ELF-1 (cell line): ENCODE measurements at places on chromosomes 16 and 17.
A peak's percentile ranks its signal among the peaks of the same experiment; 100 is the strongest.

DNA sequence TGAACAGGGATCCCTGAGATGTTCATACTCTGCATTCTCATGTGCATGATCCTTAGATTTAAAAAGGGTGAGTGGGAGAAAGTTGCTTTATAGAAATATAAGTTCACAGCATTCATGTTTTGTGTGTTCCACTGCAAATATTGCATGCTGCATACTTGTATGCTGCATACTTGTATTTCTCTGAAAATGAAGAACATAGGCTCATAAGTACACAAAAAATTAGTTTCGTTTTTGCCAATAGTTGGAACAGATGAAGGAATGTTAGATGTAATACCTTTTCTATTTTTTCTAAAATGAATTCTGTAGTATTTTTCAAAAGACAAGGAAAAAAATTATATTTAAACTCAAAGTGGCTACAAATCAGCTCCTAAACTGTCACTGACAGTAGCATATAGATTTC lies 79.0 kb downstream of the NFAT5 start:
- DNase-seq, result no peak

DNA sequence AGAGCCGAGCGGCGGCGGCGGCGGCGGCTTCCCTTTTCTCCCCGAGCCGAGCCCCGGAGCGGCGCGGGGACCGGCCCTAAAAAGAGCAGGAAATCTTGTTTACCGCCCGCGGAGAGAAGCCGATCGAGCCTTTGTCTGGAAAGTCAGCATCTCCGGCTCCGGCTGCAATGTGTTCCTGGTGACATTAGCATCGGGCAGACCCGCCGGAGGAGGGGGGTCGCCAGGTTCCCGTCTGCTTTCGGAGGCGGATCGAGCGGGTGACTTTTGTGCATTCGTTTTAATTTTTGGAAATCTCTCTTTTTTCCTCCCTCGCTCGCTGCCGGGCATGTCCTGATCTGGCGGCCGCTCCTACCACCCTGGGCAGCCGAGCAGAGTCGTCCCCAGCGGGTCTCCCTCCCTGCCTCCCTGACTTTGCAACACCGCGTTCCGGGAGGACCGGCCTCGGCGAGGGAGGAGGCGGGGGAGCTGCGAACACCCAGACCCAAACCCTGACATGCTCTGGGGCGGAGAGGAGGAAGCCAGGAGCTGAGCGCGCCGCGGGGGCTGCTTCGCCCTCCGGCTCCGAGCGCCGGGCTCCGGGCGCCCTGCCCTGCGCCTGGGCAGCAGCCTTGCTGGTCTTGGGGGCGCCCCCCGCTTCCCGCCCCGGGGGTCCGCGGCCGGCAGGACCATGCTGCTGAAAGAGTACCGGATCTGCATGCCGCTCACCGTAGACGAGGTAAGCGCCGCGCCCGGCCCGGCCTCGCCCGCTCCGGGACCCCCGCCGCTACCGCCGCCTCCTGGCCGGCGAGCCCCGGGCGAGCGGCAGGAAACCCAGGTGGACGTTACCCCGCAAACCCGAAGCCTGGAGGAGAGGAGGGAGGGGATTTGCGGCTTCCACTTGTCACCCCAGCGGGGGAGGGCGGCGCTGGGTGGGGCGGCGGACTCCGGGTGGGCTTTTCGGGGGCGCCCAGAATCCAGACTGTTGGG lies 690 bp downstream of the PITPNC1 start:
- peak; percentile 71 for DNase-seq

DNA sequence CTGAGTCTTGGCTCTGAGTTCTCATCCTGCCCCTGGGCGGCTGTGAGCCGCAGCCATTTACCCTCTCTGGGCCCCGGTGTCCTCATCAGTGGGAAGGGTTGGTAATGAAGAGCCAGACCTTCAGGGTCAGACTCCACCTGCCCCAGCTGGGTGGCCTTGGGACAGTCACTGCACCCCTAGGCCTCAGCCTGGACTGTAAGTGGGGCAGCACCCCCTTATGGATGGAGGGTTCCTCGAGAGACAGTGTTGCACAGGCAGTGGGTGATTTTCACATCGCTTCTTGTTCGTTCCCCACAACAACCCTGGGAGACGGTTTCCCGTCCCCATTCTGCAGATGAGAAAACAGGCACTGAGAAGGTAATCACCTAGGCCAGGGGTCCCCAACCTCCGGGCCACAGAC lies 60.5 kb downstream of the B9D1 start:
- DNase-seq, result no peak

GRCh38 chr16:8649829-8650554 lies 24.4 kb upstream of the ABAT start:
- no peak for DNase-seq

- no peak for DNase-seq
Observed at GRCh38 chr17:55157165-55157564, 107.6 kb upstream of the HLF start.

DNA sequence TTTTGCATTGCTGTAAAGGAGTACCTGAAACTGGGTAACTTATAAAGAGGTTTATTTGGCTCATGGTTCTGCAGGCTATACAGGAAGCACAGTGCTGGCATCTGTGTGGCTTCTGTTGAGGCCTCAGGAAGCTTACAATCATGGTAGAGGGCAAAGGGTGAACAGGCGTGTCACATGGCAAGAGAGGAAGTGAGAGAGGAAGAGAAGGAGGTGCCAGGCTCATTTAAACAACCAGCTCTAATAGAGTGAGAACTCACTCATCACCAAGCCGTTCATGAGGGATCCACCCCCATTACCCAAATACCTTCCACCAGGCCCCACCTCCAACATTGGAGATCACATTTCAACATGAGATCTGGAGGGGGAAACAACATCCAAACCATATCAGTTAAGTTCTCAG lies 16.4 kb upstream of the CLEC19A start:
- DNase-seq, result no peak

DNA sequence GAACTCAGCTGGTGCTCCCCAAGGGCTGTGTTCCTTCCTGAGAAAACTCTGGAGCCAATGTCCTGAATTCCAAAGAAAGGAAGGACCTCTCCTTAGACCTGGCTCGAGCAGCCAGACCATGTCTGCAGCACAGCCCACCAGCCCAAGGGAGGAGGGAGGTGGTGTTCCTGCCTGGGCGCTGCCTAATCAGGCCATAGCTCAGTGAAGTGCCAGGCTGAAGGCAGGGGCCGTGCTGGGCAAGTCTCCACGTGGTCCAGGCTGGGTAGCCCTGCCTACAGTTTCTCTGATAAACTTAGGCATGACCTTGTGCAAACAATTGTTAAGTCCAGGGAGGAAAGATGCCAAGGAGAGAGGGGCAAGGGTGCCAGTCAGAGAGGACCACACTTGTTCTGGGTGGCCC lies 76.8 kb downstream of the MPRIP start:
- no peak for DNase-seq

DNA sequence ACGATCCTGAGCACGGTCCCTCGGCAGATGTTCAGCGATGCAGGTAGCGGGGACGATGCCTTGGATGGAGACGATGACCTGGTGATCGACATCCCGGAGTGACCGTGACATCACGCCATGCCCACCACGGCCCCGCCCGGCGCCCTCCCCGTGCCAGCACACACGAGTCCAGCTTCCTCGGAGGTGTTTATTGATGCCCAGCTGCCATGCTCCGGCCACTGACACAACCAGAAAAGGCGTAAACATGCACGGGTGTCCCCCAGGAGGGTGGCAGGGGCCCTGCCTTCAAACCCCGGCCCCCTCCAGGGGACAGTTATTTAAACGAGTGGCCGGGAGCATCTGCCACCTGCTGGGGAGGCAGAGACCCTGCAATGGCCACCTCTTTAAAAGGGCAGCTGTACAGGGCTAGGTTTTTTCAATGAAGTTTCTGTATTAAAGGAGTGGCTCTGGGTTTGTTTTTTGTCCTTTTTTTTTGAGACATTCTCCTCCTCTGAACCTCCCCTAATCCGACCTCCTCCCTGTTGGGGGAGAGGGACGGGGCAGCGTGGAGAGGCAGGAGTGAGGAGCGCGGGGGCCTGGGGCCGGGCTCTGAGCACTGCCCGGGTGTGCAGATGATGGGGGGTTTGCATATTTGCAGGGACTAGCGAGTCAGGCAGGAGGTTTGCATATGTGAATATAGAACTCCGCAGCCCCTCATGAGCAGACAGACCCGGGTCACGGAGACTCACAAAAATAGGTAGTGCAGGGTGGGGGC lies 5.3 kb downstream of the DOC2A start:
- DNase-seq, result no peak

DNA sequence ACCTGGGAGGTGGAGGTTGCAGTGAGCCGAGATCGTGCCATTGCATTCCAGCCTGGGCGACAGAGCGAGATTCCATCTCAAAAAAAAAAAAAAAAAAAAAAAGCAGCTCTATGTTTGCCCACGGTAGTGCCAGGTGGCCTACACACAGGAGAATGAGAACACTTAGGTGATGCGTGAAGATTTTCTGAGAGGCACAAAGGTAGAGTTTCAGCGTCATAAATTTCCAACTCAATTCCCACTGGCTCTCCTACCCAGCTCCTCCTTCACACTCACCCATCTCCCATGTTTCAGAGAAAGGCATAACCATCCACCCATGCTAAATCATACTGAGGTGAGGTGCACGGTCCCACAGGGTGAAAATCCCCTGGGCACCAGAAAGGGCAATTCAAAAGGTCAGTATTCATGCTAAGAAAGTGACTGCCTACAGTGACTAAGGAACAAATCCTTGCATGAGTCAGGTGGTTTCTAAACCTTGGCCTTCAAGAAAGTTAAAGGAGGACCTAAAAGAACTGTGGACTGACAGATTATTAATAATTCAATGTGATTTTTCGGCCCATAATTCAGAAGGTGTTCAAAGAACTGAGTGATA lies 4.8 kb downstream of the DCAKD start:
- DNase-seq, result no peak

DNA sequence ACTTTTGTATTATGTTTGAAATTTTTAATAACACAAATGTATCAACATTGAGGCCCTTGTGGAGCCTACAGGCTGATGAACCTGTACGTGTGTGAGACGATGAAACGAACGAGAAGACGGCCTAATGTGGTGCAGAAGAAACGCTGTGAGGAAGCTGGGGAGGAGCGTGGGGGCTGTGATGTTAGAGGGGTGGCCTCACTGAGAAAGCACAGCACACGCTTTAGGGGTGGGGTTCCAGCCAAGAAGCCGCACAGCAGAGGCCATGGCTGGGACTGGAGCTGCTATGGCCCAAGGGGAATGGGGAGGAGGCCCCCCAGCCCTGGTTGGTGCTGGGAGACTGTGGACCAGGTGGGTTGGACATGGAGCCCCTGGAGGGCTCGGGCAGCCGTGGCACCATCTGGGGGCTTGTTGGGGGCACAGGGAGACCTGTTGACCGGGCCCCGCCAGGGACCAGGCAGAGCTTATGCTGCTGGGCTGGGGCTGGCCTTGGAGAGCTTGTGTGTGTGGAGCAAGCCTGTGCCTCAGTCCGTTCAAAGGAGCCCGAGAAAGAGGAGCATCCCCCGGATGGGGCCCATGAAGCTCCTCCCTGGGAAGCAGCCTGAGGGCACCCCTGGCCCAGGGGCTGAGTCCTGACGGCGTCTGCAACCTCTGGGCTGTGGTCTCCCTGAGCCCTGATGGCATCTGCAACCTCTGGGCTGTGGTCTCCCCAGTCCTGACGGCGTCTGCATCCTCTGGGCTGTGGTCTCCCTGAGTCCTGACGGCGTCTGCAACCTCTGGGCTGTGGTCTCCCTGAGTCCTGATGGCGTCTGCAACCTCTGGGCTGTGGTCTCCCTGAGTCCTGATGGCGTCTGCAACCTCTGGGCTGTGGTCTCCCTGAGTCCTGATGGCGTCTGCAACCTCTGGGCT lies 44.7 kb downstream of the METRNL start:
- no peak for DNase-seq

GRCh38 chr17:50979524-50979927 lies 113.4 kb upstream of the TOB1 start:
- no peak for DNase-seq

GRCh38 chr16:54493061-54493460 lies 206.5 kb upstream of the IRX3 start:
- no peak for DNase-seq

DNA sequence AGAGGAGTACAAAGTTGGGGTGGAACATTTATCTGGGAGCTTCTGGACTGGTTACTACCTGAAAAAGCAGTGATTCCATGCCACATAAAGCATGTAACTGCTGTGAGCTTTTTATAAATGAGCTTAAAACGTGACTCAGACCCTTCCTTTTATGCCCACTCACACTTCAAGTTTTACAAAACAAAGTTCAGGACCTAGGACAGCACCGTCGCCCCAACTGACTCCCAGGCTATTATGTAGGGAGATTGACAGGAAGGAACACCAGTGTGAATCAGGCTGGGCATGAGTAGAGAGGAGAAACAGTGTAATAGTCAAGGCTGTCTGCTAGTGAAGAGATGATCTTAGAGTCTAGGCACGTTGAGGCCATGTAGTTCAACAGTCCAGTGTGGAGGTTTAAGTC lies 91.6 kb upstream of the DNAH9 start:
- peak; percentile 54 for DNase-seq

- DNase-seq, result peak; percentile 73
Observed at GRCh38 chr17:49496183-49496866, 1.2 kb downstream of the NGFR start.

- DNase-seq, result peak; percentile 51
Observed at GRCh38 chr17:56867948-56868376, 34.0 kb downstream of the DGKE start.

GRCh38 chr17:59746849-59747445 lies 39.5 kb downstream of the VMP1 start:
- no peak for DNase-seq

GRCh38 chr16:59238246-59238645 lies 504.1 kb upstream of the GOT2 start:
- DNase-seq, result no peak

GRCh38 chr16:901715-902601 lies 68.8 kb downstream of the LMF1 start:
- no peak for DNase-seq

GRCh38 chr16:1277151-1277598 lies 21.3 kb downstream of the TPSD1 start:
- no peak for DNase-seq

GRCh38 chr16:69399361-69399760 lies 13.6 kb upstream of the TERF2 start:
- DNase-seq, result no peak

- no peak for DNase-seq
Observed at GRCh38 chr16:35510701-35511100, 2051.3 kb downstream of the TP53TG3F start.

- no peak for DNase-seq
Observed at GRCh38 chr16:149024-149660, 3.3 kb upstream of the HBZ start.

- no peak for DNase-seq
Observed at GRCh38 chr16:83171396-83171795, 544.6 kb downstream of the CDH13 start.
